Mesenchymal stem cell (in vitro differentiated cells and primary cell): ENCODE measurements at places on chromosomes 12 and 14.

DNA sequence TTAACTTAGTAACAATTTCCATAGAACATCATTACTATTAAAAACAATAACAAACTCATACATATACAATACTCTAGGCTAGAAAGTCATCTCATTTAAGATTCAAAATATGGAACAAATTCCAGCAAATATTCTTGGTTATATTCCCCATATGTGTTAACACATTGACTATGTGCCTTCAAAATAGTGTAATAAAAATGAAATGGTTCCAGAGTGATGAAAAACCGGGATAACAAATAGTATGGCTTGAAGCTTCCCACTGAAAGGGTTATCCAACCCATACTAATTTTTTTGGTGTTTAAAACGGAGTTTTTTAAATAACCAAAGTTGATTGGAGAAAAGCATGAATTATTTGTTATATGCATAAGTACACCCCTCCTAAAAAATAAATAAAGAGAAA lies 5.3 kb downstream of the LRIG3 start:
- peaks cover 5% of the 10 kb centered on the region for H3K36me3 ChIP-seq
- no peak overlapping the region for H3K27ac ChIP-seq
- peak overlapping the region; percentile 96 for H3K4me3 ChIP-seq
- DNase-seq, result no peak

GRCh38 chr12:128137140-128137539 lies 129.8 kb upstream of the TMEM132C start:
- H3K4me3 ChIP-seq, result no peak overlapping the region
- H3K36me3 ChIP-seq, result no peaks in the 10 kb centered on the region
- no peaks in the 10 kb centered on the region for H3K27me3 ChIP-seq
- no peaks in the 10 kb centered on the region for H3K4me1 ChIP-seq
- no peak for DNase-seq
- H3K27ac ChIP-seq, result no peak overlapping the region

GRCh38 chr14:50343434-50343833 lies 31.3 kb downstream of the DMAC2L start:
- H3K4me3 ChIP-seq, result no peak overlapping the region
- peak; percentile 14 for DNase-seq
- H3K4me1 ChIP-seq, result peaks cover 7% of the 10 kb centered on the region
- H3K27me3 ChIP-seq, result no peaks in the 10 kb centered on the region

GRCh38 chr12:106632797-106633450 lies 50.1 kb downstream of the RFX4 start:
- H3K36me3 ChIP-seq, result no peaks in the 10 kb centered on the region
- H3K27me3 ChIP-seq, result no peaks in the 10 kb centered on the region
- no peak for DNase-seq
- H3K4me3 ChIP-seq, result no peak overlapping the region
- no peak overlapping the region for H3K27ac ChIP-seq
